ENCODE measurements at places on chromosomes 16 and 17.

DNA sequence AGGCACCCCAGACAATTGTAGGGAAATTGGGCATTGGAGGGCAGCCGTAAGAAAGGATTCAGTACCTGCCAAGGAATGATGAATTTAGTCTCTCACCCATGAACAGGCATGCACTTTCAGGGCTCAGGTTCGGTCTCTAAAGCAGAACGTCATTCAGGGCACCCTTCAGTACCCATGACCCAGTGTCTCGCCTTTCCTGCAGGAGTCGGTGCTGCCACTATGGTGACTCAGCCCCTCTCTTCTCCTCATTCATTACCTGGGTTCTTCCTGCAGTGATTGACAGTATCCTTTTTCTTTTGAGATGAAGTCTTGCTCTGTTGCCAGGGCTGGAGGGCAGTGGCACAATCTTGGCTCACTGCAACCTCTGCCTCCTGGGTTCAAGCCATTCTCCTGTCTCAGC, 8.4 kb downstream of the SOST start:
- no peak for DNase-seq

- DNase-seq: no peak
These were observed 29.5 kb downstream of the NPLOC4 start for GRCh38 chr17:81607431-81607830.

DNA sequence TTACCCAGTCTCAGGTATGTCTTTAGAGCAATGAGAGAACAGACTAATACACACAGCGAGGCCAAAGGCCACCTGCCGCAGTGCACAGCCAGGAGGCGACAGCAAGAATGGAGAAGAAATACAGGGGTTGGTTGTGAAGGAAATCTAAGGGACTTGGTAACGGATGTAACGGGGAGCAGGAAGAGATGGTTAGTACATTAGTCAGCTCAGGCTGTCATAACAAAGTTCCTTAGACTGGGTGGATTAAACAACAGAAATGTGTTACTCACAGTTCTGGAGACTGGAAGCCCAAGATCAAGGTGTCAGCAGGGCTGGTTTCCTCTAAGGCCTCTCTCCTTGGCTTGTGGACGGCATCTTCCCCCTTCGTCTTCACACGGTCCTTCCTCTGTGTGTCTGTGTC, 47.1 kb downstream of the TVP23C start:
- no peak for DNase-seq

DNA sequence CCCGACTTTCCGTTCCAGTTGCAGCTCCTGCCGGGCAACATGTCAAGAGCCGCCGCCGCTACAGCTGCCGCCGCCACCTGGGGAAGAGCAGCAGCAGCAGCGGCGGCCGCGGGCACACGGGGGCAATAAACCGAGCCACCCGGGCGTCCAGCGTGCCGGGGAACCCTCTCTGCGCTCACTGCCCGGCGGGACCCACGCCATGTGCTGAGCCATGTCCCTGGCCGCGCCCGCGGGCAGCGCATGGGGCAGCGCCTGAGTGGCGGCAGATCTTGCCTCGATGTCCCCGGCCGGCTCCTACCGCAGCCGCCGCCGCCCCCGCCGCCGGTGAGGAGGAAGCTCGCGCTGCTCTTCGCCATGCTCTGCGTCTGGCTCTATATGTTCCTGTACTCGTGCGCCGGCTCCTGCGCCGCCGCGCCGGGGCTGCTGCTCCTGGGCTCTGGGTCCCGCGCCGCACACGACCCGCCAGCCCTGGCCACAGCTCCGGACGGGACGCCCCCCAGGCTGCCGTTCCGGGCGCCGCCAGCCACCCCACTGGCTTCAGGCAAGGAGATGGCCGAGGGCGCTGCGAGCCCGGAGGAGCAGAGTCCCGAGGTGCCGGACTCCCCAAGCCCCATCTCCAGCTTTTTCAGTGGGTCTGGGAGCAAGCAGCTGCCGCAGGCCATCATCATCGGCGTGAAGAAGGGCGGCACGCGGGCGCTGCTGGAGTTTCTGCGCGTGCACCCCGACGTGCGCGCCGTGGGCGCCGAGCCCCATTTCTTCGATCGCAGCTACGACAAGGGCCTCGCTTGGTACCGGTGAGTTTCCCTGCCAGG, 604 bp downstream of the HS3ST3B1 start:
- no peak for DNase-seq

DNA sequence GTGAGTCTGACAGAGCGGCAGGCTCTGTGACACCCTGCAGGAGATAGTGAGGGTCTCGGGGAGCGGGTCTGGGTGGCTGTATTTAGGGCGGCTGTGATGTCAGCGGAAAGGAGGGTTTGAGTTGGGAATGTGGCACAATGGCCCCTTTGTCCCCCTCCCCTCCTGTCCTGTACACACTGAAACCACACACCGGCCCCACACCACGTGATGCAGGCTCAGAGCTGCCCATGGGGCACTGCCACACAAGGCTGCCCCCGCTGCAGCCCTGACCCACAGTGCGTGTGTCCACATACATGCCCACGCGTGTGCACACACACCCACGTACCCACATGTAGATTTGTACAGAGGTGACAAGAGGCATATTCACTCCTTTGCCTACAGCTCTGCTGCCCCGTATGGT, 15.3 kb downstream of the SGCA start:
- no peak for DNase-seq
